Dermis microvascular lymphatic vessel endothelial cell (primary cell): ENCODE measurements at places on chromosomes 1 and 21. TPM values are rescaled to one million over a fixed set of nuclear protein-coding genes. Genes with fewer than 3 reads are reported as not detected.

DNA sequence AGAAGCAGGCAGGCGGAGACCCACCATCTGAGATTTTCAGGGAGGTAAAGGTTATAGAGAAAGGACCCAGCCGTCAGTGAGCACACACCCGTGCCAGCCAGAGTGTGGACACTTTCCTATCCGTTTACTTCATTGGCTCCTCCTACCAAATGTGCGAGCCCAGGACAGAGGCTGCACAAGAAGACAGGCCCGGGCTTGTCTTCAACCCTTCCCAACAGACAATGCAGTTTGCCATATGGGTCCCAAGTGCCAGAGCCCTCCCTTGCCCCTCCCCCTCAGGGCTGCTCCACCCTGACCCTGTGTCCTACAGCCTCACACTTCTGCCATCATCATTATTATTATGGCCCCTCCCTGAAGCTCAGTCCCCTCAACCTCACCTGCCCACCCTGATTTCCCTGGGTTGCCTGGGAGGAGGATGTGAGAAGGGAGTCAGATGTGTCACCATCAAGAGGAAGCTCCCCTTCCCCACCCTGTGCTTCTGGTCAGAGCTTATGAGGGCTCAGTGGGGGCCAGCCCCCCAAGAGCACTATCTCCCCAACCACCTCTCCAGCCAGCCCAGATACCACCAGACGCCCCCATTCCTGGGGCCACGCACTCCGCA, 9.4 kb downstream of the LAPTM5 start:
- peak; percentile 16 for DNase-seq

- DNase-seq: no peak
Measured at GRCh38 chr1:160710517-160711252, 937 bp downstream of the CD48 start.

DNA sequence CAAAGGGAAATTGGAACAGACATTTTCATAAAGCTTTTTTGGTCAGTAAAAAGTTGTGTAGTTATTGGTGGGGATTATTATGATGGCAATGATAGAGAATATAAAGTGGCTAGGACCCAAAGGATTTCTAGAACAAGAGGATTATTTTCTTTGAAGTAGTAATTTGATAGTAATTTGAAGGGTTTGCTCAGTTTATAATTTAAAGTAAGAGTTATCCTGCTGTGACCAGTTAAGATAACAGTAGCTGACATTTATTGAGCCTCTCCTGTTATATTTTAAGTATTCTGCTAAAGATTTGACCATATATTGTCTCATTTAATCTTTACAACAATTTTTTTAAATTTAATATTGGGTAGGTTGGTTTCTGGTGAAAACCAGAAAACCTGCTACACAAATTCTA, 14.7 kb downstream of the CAPZA1 start:
- no peak for DNase-seq

PBXIP1 gene
- total RNA-seq: 83.6 and 101 TPM in 2 replicates

- DNase-seq: no peak
Measured at GRCh38 chr1:213621077-213621476, 366.7 kb upstream of the PROX1 start.

DNA sequence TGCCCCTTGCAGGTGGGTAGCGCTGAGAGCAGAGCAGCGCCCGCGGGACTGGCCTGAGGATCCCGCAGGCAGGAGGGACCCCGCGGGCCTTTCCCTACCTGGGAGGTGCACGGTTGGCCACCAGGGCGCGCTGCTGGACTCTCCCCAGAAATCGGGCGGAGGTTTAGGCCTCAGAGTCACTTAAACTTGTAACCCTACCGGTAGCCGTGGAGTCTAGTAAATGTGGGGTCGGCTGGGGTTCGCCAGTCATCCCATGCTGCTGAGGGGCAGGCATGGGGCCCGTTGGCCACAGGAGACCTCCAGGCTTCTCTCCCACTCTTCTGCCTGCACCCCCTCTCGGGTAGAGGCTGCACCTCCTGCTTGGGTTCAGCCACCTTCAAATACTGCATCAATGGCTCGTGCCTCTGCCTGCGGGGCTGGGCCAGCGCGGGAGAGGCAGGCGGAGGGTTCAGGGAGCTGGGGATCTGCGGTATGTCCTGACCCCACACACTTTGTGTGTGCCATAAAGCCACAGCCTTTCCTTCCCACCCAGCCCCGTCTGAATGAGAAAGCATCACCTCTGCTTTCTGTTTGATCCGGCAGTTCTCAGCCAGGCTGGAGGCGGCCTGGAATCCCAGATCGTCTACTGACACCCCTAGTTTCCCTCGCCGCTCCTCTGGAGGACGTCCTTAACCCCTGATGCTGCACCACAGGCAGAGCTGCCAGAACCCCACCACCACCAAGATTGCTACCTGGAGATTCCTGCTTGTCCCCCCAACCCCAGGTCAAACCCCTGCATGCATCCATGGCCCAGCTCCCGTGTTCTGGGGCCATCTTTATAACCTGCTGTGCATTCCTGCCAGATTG, 12.3 kb upstream of the GSTM4 start:
- peak; percentile 70 for DNase-seq

DNA sequence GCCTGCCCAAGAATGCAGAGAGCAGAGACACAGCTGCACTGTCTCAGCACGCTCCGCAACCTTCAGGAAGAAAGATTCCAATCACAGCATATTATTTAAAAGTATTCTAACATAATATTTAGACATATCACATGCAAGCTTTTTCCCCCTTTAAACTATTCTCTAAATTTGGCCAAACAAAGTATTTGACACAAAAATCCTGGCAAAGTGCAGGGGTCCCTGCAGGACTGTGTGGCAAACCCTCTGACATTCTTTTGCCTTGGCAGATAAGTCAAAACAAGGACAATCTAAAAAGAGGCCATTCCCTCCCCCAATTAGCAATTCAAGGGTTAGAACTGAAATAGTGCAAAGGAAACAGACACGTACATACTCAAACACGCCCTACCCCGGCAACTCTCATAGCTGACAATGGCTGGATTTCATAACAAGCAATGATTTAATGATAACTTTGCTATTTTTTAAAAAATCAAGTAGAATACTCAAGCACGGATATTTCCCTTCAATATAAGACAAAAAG, 225.3 kb downstream of the MRPL39 start:
- no peak for DNase-seq

- no peak for DNase-seq
Measured at GRCh38 chr21:42115136-42115683, 44.1 kb downstream of the UMODL1 start.

DNA sequence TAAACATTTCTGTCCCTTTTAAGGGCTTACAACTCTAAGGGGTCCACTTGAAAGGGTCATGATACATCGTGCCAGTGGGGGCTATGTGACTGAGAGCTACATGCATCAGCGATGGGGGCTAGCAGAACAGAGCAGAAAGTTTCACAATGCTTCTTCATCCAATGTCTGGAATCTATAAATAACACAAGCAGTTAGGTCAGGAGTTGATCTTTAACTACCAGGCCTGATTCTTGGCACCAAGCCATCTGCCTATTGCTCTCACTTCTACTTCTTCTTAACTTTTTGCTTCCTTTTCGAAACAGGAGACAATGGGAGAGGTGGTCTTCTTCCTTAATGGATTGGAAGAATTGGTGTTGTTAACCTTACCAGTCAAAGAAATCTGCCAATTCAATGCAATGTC, 410.0 kb downstream of the TGFB2 start:
- DNase-seq: no peak

DNA sequence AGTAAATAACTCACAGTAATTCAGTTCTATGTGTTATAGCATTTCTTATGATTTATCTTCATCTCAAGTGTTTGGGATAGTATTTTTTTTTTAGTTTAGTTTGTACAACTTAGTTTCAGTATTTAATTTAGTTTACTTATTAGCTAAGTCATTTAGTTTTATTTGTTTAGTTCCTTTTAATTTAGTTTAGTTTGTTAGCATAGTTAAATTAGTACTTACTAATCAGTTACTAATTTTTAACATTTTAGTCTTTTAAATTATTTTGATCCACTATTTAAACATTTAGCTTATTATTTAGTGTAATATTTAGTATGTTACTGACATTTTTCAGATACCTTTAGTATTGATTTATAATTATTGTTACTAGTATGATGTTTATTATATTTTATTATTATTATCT, 85.2 kb upstream of the SIPA1L2 start:
- DNase-seq: no peak

DNA sequence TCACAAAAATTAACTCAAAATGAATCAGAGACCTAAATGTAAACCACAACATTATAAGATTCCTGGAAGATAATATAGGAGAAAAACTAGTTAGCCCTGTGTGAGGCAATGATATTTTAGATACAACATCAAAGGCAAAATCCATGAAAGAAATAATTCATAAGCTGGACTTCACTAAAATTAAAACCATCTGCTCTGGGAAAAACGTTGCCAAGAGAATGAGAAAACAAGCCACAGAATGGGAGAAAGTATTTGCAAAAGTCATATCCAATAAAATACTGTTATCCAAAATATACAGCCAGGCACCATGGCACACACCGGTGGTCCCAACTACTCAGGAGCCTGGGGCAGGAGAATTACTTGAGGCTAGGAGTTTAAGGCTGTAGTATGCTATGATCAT, 70.3 kb downstream of the SYF2 start:
- DNase-seq: no peak

DNA sequence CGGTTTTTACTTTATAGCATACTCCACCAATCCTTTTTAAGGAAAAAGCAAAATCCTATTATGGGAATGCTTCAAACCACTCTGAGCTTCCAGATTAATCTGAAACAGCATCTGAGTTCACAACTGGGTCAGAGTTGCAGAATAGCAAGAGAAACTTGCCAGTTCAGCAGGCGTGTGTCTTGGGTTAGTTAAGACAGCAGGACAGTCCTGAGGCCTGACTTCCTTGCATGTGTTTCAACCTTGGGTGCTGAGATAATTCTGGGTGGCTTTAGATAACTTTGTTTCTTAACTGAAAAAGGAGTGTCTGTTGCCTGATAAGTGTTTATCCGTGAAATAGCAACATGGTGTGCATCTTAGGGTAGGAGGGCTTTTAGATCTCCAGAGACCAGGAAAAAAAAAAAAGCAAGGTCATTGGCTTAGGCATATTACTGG, 169.2 kb downstream of the DHRS3 start:
- DNase-seq: no peak

DNA sequence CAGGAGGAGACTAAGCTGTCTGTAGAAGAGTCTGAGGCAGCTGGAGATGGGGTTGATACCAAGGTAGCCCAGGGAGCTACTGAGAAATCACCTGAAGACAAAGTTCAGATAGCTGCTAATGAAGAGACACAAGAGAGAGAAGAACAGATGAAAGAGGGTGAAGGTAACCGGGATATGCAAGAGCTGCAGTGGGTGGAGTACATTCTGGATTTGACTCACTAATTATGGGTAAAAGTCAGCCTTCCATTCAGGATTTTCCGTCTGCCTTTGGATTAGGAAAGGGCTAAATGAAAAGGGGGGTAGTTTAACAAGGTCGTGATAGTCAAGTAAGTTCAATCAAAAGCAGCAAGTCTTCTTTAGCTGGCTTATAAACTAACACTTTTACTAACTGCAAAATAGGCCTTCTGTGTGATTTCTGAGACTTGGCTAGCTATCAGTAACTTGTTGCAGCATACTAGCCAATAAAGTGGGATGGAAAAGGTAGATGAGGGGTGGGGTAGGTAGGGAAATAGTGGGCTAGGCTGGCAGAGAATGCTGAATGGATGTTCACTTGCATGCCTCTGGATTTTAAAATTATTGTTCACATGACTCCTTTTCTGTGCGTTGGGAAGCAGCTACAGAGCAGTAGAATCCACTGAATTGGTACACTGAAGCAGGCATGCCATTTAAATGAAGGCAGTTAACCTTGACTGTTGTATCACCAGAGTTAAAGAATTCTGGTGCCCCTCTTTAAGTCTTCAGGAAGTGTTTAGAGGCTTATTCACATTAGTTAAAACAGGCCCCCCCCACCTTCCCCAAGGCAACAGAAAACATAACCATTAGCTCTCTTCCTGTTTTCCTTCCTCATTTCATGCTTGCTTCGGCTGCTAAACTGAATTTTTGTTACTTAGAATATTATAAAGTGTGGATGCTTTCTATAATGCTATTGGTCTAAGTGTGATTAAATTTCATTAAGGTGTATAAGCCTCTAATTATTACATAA, 15.4 kb downstream of the CCDC17 start:
- DNase-seq: no peak

DNA sequence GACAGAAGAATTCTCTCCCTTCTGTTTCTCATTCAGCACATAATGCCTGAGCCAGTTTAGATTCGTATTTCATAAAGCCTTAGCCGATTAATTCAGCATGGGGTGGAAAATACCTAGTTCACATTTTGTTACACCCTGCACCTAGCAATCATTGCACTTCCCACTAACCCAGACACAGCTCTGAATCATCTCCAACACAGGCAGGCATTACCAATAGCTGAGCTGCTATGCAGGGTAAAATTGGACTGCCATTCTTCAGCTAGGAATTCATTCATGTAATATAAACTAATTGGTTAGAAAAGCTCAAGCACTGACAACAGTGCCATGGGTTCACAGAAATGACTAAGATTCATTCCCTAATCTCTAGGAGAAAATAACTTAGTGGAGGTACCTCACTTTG, 26.9 kb upstream of the NKAIN1 start:
- no peak for DNase-seq

RSRP1 gene
- total RNA-seq: 96.4 and 135 TPM in 2 replicates

GRCh38 chr1:246592695-246593094, 26.4 kb downstream of the CNST start:
- no peak for DNase-seq

DNA sequence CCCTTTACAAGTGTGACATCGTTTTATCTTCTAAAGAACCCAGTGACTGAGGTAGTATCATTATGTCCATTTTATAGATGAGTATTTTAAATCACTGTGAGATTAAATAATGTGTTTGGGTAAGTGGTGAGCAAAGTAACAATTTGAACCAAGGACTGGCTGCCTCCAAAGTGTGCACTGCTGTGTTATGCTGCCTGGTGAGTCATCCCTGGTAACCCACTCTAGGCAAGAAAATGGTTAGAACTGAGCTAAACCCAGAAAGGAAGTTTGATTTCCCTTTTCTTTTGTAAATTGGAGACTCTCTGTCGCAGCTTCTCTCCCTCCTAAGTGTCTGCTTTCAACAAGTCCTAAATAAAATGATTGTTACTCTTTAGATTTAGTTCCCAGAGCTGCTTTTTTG, 342.8 kb upstream of the KAZN start:
- DNase-seq: no peak

SIM2 gene
- total RNA-seq: not detected in 2 replicates

GPX7 gene
- total RNA-seq: 15.0 and 20.7 TPM in 2 replicates

IL19 gene
- total RNA-seq: not detected in 2 replicates

MROH9 gene
- not detected in 2 replicates for total RNA-seq

- no peak for DNase-seq
Measured at GRCh38 chr1:36151845-36152203, 2.5 kb upstream of the TRAPPC3 start.

GRCh38 chr1:198449727-198450433, 90.6 kb downstream of the ATP6V1G3 start:
- DNase-seq: no peak

SPRR1A gene
- not detected in 2 replicates for total RNA-seq

- DNase-seq: no peak
Measured at GRCh38 chr1:17229379-17229778, 19.5 kb upstream of the PADI3 start.

DNA sequence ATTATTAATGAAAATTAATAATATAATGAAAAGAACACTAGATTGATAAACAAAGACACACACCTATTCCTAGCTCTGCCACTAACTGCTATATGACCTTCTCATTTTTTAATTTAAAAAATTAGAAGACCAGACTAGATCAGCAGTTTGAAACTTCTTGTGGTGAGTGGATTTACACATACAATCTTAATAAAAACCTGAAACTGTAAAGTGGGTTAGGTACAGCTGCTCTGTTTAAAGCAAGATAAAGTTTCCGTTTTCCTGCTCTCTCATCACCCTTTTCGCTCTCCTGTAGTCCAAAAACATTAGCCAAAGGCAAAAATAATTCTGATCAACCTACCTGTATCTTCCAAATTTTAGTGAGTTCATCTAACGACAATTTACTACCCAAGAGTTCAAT, 58.6 kb downstream of the USP24 start:
- DNase-seq: no peak

COL11A1 gene
- total RNA-seq: under 0.01 TPM in 1 of 2 replicates, not detected in the other
